ENCODE measurements at places on chromosomes 3 and 15. TPM values are rescaled to one million over a fixed set of nuclear protein-coding genes. Genes with fewer than 3 reads are reported as not detected.

Gene SYNPR
- 0.46 TPM for polyA plus RNA-seq

Gene SERPINI2
- polyA plus RNA-seq = not detected

Gene MLF1
- polyA plus RNA-seq = 5.8 TPM

Gene TIMP4
- 5.4 TPM for polyA plus RNA-seq

GRCh38 chr3:20079621-20080020 is 39.4 kb downstream of the KAT2B start:
- no peak overlapping the region for H3K27ac ChIP-seq
- no peaks in the 10 kb centered on the region for H3K4me1 ChIP-seq
- no peak for DNase-seq
- H3K4me3 ChIP-seq = no peak overlapping the region
- H3K27me3 ChIP-seq = no peaks in the 10 kb centered on the region

GRCh38 chr3:13010780-13011572 is 62.3 kb downstream of the IQSEC1 start:
- H3K27me3 ChIP-seq = no peaks in the 10 kb centered on the region
- no peak overlapping the region for H3K27ac ChIP-seq
- no peaks in the 10 kb centered on the region for H3K36me3 ChIP-seq
- no peak for DNase-seq

- no peaks in the 10 kb centered on the region for H3K27me3 ChIP-seq
- H3K4me1 ChIP-seq = no peaks in the 10 kb centered on the region
- H3K36me3 ChIP-seq = no peaks in the 10 kb centered on the region
- H3K4me3 ChIP-seq = no peak overlapping the region
These were observed 90.3 kb downstream of the PLCL2 start for GRCh38 chr3:16975083-16975482.

- H3K27me3 ChIP-seq = no peaks in the 10 kb centered on the region
- H3K4me1 ChIP-seq = no peaks in the 10 kb centered on the region
- H3K36me3 ChIP-seq = no peaks in the 10 kb centered on the region
- no peak overlapping the region for H3K27ac ChIP-seq
These were observed 185.2 kb downstream of the KLF13 start for GRCh38 chr15:31511707-31512310.

DNA sequence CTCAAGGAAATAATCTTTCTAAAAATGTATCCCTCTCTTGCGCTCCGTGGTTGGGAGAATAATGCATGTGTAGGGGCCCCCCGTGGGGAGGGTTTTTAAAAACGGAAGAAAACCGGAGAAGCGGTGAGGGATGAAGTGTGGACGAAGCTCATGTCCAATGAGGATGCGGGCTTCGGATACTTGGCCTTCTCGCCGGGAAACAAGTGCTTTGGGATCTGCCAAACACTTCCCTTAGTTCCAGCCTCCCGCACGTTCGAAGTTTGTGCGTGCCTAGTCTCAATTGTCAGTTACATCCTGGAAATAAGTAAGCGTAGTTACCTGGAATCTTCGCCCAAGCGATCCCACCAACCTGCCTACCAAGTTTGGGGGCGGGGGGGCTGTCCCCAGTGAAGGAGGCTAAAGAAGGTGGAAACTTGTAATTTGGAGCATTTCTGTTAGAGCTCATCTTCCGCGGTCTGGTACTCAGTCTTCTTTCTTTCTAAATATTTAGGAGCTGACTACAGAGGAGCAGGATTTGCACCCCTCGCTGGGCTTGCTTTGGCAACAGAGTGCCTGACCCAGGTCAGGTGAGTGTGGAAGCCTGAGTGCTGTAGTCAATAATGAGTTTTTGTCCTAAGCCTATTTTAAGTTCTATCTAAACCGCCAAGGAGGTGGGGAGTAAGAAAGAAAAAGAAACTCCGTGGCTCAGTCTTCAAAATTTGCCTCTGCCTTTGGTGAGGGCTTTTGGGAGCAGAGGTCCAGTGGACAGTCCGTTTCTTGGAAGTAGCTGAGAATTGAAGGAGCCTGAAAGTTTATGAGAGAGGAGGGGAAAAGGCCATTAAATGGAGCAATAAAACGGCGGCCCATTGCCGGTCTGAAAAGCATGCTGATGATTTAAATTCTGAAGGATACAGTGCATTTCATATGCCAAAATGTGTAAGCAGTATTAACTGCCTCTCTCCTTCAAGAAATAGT is 1.1 kb downstream of the ITPR1 start:
- H3K4me3 ChIP-seq = peak overlapping the region; percentile 66
- peak overlapping the region; percentile 27 for H3K27ac ChIP-seq
- H3K4me1 ChIP-seq = peaks cover 7% of the 10 kb centered on the region

DNA sequence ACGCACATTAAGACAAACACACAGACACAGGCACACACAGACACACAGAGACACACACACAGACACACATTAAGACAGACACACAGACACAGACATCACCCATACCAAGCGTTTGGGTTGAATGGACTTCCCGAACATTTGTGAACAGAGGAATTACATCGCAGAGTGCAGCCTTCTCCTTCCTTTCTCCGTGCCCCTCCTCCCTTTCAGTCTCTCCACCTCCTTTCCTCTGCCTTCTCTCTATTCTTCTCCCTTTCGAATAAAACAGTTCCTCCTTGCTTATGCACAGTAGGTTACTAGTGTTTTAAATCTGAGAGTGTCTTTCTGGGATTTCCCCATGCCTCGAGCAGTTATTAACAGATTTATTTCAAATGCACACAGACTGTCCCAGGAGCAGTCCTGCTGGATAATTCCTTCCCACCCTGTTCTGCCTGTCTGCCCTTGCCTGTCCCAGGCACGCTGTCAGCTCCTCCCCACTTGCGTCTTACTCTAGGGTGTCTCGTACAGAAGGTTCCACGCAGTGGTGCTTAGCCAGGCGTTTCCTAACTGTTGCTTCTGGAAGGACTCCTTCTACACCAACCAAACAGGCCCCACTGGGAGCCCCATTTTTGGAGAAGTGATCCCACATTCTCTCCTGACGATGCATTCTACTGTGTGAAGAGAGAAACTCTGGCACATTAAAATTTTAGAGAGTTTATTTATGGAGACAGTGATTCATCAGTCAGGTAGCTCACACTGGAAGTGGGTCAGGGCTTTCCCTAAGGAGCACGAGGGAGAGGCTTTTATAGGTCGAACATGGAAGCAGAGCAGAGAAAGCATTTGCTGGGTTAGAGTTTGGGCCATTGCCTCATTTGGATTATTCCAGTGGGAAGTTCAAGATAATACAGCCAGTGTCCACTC is 163.8 kb downstream of the SV2B start:
- no peaks in the 10 kb centered on the region for H3K4me1 ChIP-seq
- no peak overlapping the region for H3K27ac ChIP-seq
- H3K27me3 ChIP-seq = peaks cover 4% of the 10 kb centered on the region
- H3K36me3 ChIP-seq = no peaks in the 10 kb centered on the region
- H3K4me3 ChIP-seq = no peak overlapping the region

GRCh38 chr3:149585401-149585726 is 72.5 kb downstream of the WWTR1 start:
- H3K4me3 ChIP-seq = no peak overlapping the region
- H3K4me1 ChIP-seq = peaks cover 13% of the 10 kb centered on the region
- H3K27ac ChIP-seq = no peak overlapping the region
- no peaks in the 10 kb centered on the region for H3K27me3 ChIP-seq
- no peak for DNase-seq
